GM04503 (cell line): ENCODE measurements at places on chromosomes 3 and 15.
A peak's percentile ranks its signal among the peaks of the same experiment; 100 is the strongest.

GRCh38 chr3:17500618-17501017 is 241.8 kb downstream of the TBC1D5 start:
- no peak for DNase-seq

DNA sequence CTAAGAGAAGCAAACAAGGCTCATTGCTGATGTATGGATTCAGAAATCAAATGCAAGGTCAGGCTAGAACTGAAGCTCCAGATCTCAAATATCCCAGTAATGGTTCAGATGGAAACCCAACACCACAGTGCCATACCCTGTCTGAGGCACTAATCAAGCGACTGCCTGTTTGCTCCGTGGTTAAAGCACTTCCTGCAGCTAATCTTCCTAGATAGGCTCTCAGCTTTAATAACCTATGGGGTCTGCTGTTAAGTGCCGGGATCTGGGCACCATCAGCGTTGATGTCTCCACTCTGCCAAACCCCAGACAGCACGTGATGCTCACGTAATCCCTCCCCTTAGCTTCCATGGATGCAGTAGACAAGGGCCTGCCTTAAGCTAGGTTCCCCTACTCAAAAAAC is 262.6 kb downstream of the MECOM start:
- no peak for DNase-seq

- no peak for DNase-seq
Measured at GRCh38 chr15:85583442-85583841, 203.0 kb downstream of the AKAP13 start.

DNA sequence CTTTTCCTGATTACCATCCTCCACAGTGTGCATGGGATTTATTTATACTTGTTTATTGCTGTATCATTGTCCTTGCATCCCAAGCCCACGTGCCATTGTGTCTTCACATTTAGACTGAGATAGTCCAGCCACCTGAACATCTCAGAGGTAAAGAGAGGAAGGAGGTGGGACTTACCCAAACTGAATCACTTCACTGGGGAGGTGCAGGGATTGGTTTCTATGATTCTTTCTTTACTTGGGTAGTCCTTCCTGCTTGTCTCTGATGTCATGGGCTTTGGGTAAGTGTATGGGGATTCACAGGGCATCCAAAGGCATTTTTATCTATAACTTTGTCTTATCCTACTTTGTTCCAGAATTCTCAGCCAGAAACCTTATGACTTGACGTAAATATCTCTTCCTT is 141.5 kb upstream of the UMPS start:
- no peak for DNase-seq

- no peak for DNase-seq
Measured at GRCh38 chr15:64373360-64373759, 7.9 kb downstream of the PCLAF start.

- no peak for DNase-seq
Measured at GRCh38 chr3:8524249-8524648, 22.6 kb downstream of the LMCD1 start.

DNA sequence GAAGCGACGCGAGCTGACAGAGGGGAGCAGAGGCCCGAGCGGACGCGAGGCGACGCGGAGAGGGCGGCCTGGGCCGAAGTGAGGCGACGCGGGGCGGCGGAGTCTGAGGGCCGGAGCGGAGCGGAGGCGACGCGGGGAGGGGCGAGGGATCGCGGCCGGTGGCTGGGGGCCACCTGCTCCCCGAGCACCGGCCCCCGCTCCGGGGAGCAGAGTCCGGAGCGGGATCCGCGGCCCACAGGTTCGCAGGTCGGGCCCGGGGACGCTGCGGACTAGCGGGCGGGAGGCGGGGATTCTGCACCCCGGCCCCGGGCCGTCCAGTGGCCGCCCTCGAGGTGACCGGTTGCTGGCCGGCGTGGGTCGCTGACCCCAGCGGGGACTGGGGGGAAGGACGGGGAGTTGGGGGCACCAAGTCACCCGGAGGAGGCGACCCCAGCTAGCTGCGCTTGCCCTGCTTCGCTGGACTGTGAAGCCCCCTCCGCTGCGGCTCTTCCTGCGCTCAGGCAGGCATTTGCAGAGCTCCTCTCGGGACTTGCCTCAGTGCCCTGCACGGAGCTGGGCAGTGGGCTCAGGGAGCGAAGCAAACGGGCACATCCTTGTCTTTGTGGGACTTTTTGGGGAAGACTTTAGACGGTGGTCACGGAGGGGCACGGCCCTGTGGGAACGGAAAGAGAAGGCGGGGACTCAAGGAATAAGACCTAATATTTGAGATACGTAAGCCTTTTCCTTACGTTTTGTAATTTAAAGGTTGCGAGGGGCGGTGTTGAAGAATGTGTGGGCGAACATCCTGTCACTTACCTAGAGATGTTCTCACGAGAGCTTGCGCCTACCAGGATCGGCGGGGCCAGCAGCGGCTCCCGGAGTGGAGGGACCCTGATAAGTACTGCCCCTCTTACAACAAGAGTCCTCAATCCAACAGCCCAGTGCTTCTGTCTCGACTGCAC is 566 bp downstream of the HMCES start:
- DNase-seq = no peak

- no peak for DNase-seq
Measured at GRCh38 chr15:87167055-87167454, 1087.4 kb downstream of the AGBL1 start.

GRCh38 chr3:180679178-180680096 is at the start of gene CCDC39:
Gene CCDC39, minus strand, starts transcription at chr3:180679489. Its CDS starts 109 bp downstream, at chr3:180679380.
- DNase-seq = peak; percentile 10

DNA sequence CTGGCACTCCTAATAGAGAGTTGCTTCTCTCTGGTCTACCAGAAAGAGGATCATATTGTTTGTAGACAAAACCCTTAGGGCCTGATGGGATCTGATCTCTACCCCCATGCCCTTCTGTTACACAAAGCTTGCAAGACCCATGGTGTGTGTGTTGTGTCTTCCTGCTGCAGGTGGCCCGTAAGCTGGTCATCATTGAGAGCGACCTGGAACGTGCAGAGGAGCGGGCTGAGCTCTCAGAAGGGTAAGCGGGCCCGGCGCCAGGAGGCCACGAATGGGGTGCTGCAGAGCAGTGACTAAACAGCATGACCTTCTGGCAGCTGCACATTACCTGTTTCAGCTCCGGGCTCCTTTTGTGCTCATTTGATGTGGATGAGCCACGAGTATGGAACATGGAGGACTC is 18.2 kb downstream of the TPM1 start:
- no peak for DNase-seq

DNA sequence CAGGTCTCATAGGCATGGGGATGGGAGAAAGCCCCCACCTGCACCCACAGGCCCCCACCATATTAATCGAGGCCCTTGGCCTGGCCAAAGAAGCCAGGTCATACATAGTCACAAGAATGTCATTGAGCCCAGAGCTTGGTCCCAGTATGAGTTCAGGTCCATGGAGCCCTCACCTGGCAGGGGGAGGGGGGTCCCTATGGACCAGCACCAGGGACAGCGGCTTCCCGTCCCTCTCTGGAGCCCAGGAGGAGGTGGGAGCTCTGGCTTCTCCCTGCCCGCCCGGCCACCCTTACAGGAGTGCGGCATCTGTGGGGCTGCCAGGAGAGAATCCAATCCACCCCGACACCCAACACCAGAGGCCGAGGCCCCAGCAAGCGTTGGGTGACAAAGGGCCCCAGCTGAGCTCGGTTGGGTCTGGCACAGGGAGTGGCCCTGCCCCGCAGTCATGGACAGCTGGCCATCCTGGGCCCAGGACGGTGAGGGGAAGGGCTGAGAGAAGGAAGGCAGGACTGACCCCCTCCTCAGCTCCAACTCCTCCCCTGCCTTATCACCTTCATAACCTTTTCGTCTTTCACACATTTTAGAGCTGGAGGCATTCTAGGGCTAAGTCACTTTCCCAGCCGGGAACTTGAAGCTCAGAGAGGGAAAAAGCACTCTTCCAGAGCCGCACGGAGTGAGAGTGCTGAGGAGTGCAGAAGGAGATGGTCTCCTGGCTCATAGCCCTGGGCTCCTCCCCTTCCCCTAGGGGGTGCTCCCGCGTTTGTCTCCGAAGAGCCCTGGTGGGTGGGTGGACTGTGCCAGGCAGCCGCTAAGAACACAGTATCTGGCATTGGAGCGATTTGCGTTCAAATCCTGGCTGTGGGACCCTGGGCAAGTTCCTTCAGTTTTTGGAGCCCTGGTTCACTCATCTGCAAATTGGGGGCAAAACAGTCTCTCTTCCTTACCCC is 54.6 kb downstream of the ATP2B2 start:
- no peak for DNase-seq

DNA sequence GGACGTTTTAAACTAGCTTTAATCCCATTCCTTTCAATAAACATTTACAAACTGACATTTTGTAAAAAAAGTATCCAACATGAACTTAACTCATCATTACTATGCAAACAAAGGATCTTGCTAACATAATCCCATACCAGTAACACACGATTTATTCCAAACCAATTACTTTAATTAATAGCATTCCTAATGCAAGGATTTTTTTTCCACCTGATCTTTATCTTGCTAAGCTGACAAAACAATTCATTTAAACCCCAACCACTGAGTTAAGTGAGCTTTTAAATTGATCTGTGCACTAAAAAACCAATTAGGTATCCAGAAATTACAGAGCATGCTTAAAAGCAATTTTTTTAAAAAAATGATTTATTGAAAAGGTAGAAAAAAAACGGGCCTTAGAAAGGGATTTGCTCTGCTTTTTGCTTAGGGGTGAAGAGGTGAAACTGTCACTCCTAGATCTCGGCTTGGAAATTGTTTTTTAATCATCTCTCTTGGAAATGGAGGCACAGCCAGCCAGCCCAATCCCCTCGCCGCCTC is 1.2 kb downstream of the SH3BP5 start:
- DNase-seq = no peak

- DNase-seq = no peak
Measured at GRCh38 chr3:43627360-43627759, 5.5 kb upstream of the ANO10 start.

GRCh38 chr3:13411186-13411860 is 8.8 kb downstream of the NUP210 start:
- no peak for DNase-seq

DNA sequence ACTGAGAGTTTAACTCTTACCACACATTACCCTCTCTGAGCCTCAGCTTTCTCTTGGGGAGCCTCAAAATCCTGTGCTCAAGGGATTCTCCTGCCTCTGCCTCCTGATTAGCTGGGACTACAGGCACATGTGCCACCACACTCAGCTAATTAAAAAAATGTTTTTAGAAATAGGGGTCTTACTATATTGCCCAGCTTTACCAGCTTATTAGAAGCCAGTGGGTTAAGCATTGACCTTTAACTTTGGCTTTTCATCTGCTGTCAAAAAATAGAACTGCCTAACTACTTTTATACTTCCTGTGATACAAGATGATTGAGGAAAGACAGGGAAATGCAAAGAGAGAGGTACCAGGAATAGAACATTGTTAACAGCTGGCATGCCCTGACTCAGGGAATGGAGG is 27.3 kb downstream of the MYO1E start:
- no peak for DNase-seq

- DNase-seq = no peak
Measured at GRCh38 chr3:97720417-97720816, 44.1 kb upstream of the ARL6 start.

GRCh38 chr3:30455840-30456239 is 150.6 kb upstream of the TGFBR2 start:
- no peak for DNase-seq

- DNase-seq = no peak
Measured at GRCh38 chr15:31251165-31251564, 75.5 kb upstream of the KLF13 start.

- DNase-seq = no peak
Measured at GRCh38 chr3:189404024-189404423, 227.2 kb upstream of the TP63 start.

DNA sequence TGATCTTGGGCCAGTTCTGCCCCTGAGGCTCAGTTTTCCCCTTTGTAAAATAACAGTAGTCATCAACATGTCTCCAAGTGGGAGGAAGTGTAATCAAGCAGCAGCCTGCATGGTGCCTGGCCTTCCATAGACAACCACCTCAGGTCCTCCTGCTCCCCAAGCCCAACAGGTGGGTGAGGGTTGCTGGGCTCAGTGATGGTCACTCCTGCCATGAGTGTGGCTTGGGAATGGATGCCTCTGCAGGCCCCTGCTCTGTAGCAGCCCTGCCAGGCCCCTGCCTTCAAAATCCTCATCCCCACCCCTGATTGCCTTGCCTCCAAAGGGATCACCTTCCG is 59.1 kb upstream of the SLC6A1 start:
- no peak for DNase-seq

- no peak for DNase-seq
Measured at GRCh38 chr3:122263974-122264588, 61.0 kb upstream of the CSTA start.

DNA sequence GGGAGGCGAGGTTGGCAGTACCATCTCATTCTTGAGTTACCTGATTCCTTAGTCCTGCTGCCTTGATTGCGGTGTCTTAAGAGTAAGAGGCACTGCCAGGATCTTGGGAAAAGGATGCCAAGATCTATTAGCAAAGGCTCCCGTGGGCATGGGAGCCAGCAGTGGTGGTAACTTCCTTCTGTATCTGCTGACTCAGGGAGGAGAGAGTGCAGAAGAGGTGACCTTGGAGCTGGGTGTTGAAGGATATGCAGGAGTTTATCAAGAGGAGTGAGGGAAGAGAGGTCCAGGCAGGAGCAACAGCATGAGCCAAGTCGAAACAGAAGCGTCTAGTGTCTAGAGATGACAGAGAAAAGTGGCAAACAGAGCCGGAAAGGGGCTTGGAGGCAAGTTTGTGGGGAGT is 4.5 kb downstream of the MESP2 start:
- DNase-seq = no peak

- DNase-seq = no peak
Measured at GRCh38 chr3:100602506-100603444, 6.6 kb upstream of the ADGRG7 start.

- no peak for DNase-seq
Measured at GRCh38 chr3:111369958-111370357, 172.0 kb upstream of the CD96 start.

- DNase-seq = no peak
Measured at GRCh38 chr3:144351773-144352365, 380.2 kb downstream of the DIPK2A start.

DNA sequence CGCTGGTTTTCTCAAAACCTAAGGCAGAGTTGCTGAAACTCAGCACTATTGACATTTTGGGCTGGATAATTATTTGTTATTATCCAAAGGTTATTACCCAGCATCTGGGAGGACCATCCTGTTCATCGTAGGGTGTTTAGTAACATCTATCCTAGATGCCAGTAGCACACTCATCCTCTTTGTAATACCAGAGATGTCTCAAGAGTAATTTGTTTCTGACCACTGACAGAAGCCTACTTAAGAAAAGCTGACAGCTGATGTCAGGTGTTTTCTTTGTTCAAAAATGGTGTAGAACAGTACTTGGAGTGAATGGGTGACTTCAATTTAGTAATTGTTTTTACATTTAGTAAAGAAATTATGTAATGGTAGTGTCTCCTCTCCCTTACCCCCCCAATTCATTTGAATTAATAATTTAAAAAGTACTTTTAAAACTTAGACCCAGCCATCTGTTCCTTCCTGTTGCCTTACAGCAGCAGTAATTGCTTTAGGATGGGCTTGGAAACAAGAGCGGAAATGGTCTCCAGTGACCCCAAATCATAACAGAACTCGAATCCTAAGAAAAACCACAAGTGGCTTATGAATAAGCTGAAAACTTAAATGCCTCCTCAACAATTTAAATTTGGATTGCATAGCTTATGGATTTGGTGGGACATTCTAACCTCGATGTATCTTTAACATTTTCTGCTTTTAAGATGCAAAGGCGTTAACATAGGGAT is 105.4 kb downstream of the PTPRG start:
- DNase-seq = no peak
